NCI-H510A treated with DMSO at 0.1 percent for 48 hours (cell line): ENCODE measurements at places on chromosomes 13 and 19.
A peak's percentile ranks its signal among the peaks of the same experiment; 100 is the strongest.

DNA sequence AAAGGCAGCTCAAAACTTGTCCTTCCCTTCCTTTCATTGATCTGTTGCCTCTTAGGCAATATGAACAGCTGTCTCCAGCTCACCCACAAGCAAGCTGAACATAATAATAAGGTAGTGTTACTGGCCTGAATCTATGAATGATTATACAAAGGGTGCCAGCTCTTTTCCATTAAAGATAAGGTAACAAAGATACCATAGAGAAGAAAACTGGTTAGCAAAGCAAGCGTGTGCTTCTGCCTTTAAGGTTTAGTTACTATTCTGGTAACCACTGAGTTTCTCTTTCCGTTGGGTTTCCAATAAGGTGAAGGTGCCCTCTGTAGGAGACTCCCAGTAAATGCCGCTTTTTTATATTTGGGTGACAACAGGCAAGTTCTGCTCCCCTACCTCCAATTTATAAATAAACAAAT lies 12.1 kb upstream of the DACH1 start:
- peak; percentile 35 for DNase-seq

DNA sequence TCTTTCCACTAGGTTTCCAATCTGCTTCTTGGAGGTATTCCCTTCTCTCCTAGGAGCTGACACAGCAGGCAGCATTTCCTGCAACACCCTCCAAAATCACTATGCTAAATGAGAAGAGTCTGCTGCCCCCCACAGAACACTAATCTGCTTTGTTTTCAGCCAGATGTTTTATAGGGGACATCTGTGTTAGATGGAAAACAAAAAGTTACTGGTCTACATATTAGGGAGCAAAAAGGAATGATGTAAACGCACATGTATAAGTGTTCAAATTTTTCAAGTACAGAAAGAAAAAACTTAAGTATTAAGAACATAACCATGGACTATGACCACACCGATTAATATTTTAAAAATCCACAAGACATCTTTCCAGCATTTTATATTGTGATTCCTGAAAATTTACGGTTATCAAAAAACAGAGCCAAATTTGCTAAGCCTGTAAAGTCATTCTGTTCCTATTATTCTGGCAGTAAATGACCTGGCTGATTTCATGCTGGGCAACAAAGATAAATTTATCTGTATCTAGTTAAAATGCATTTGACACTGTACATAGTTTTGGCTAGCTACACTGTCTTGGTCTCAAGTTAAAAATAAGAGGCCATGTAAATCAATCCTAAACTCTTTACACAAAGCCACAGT lies 63.3 kb downstream of the DCLK1 start:
- no peak for DNase-seq

- DNase-seq: no peak
Measured at GRCh38 chr13:110306340-110306959, 507 bp downstream of the COL4A1 start.

- DNase-seq: no peak
Measured at GRCh38 chr19:55321466-55322137, 3.5 kb downstream of the TMEM150B start.

DNA sequence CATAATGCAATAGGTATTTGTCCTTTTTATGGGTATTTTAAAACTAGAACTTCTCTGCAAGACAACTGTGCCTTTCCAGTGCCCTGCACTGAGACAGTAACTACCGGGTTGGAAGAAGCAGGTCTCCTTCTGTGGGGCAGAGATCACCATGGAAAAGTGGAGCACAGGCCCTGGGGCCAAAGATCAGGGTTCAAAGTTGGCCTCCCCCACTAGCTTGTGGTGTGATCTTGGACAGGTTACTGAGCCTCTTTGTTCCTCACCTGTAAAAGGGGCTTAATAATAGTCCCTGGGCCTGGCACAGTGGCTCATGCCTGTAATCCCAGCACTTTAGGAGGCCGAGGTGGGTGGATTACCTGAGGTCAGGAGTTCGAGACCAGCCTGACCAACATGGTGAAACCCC lies 68.3 kb downstream of the CEBPG start:
- DNase-seq: no peak

GRCh38 chr13:100245104-100245503 lies 156.2 kb downstream of the PCCA start:
- no peak for DNase-seq

DNA sequence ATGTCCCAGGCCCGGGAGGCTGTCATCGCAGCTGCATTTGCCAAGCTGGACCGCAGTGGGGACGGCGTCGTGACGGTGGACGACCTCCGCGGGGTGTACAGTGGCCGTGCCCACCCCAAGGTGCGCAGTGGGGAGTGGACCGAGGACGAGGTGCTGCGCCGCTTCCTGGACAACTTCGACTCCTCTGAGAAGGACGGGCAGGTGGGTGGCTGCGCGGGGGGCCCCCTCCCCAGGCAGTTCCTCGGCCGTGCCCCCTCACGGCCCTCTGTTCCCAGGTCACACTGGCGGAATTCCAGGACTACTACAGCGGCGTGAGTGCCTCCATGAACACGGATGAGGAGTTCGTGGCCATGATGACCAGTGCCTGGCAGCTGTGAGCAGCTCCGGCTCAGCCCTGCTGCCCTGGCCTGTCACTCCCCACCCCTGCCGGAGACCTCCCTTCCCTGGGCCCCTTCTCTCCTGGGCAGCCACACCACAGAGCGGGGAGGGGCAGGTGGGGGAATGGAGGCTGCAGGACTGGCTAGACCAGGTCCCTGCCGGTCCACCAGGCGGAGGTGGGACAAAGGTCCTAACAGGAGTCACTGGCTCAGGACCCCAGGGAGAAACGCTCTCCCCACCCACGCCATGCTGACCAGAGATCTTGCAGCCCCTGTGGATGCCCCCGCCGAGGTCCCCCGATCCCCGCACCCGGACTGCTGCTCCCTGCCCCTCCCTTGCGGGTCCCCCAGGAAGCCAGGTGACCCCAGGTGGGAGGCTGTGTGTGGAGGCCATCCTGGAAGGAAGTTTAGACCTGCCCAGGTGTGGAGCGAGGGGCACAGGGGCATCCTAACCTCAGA lies 1.1 kb downstream of the CAPS start:
- DNase-seq: no peak

DNA sequence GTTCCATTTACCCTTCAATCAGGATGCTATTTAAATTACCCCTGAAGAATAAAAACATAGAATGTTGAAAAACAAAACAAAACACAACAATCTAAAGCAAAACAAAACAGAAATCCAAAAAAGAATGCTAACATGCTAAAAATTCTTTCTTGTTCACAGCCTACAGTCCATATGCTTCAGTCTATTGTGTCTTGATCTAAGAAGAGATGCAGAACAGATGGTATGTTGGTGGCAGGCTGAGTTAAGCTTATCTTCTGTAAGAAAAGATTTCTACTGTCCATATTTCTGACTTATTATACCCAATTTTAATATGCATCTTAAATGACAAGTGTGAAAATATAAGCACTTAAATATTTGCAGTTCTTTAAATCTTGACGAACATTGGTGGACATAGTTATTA lies 356.1 kb upstream of the SLITRK1 start:
- no peak for DNase-seq

GRCh38 chr19:45150751-45151281 lies 10.0 kb downstream of the NKPD1 start:
- no peak for DNase-seq

DNA sequence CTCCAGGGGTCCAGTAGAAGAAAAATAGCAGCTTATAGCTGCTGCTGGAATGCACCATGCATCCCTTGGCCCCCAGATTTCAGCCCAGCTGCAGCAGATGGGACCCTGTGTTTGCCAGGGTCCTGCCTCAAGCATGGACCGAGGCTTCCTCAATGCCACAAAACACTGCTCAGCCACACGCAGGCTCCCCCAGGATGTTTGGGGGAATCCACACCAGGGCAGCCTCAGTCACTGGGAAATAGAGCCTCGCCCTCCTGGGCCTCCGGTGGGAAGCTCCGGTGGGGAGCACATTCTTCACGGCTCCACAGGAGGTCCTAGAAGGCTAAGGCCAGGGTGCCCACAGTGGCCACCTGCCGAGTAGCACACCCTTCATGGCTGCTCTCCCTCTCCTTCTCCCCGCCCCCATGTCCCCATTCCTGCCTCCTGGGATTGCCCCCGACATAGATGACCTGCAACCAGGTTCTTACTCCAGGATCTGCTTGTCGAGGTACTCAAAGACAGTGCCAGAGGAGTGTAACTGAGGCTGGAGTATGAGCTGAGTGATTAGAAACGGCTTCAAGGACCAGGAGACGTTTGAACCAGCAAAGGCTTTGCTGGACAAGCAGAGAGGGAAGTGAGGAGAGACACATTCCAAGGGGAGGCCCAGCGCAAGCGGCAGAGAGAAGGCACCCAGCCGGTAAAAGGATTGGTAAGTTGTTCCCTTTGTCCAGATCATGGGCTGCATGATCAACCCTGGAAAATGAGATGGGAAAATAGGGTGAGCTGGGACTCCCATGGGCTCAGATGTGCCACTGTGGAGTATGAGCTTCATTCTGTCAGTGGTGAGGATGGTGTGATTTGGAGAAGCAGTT lies 110.7 kb upstream of the UQCRFS1 start:
- no peak for DNase-seq

GRCh38 chr13:108760541-108760940 lies 131.1 kb downstream of the MYO16 start:
- DNase-seq: no peak

DNA sequence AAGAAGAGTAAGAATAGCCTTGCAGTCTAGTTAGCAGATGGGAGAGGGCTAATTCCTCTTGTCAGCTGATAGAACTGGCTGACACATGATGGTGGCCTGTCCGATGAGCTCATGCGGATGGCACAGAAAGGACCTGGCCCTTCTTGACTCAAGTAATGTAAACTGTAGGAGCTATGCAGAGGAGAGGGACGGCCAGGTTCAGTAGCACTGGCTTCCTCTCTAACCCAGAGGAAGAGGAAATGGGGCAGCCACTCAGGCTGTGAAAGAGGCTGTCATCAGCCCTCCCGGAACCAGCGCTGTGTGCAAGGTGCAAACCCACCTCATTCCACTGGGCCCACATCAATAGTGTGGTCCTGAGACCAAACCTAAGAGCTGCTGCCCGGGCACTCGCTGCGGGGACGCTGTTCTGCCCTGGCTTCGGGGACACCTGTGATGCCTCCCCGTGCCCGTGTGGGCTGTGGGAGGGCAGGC lies 30.8 kb upstream of the USE1 start:
- DNase-seq: no peak

- DNase-seq: no peak
Measured at GRCh38 chr13:98781045-98781444, 28.6 kb upstream of the SLC15A1 start.

GRCh38 chr13:36430247-36431203 lies 1.8 kb upstream of the CCNA1 start:
- no peak for DNase-seq

GRCh38 chr13:61258185-61258584 lies 157.5 kb downstream of the PCDH20 start:
- DNase-seq: no peak

GRCh38 chr13:44734201-44734707 lies 158.1 kb upstream of the TSC22D1 start:
- no peak for DNase-seq

DNA sequence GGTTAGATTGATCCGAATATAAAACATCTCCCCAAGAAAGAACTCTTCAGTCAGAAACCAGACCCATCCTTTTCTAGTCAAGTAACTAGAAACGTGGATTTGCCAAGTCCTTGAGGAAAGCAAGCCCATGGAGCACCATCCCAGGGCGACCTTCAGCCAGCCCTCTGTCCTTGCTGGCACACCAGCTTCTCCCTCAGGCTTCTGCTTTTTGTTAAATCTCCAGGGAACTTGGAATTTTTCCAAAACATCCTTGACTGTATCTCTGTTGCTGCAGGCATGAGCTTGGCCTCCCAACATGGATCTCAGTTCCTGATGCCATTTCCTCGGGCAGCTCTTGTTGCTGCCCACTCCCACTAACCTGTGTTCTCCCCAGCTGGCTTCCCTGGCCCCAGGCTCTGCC lies 27.1 kb upstream of the C1QTNF9 start:
- no peak for DNase-seq

GRCh38 chr19:35262101-35262761 lies 6.5 kb upstream of the USF2 start:
- DNase-seq: no peak

- no peak for DNase-seq
Measured at GRCh38 chr13:49840266-49840665, 47.8 kb upstream of the KPNA3 start.

DNA sequence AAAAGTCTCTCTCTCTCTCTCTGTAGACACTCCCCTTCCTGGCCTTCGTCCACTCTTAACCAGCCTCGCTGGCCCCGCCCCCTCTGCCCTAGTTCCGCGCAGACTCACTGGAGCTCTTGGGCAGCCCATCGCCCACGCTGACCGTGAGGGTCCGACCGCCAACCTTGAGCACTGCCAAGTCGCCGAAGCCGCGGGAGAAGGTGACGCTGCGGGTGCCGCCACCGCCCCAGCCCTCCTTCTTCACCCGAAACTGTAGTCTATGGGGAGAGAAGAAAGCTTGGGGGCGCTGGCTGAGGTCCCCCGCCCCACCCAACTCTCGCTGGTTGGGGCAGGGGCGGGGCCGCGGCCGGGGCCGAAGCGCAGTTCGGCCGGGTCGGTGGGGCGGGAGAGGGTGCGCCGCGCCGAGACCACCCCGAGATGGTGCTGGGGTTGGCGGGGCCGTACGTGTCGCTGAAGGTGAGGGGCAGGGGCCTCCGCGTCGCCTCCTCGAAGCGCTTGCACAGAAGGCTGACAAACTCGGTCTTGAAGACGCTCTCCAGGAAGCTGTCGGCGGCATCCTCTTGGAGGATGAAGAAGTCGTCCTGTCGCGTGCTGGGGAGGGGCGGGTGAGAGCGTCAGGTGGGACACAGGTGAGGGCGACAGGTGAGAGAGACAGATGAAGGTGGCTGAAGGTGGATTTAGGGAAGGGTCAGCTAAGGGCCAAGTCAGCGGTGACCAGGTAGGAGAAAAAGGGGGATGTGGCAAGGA lies 12.6 kb upstream of the ZNF414 start:
- no peak for DNase-seq

- DNase-seq: no peak
Measured at GRCh38 chr19:48858984-48859710, 9.3 kb downstream of the PLEKHA4 start.

- DNase-seq: no peak
Measured at GRCh38 chr13:50732712-50733111, 110.8 kb downstream of the DLEU7 start.

- no peak for DNase-seq
Measured at GRCh38 chr19:16527334-16527935, 14.8 kb downstream of the CHERP start.

DNA sequence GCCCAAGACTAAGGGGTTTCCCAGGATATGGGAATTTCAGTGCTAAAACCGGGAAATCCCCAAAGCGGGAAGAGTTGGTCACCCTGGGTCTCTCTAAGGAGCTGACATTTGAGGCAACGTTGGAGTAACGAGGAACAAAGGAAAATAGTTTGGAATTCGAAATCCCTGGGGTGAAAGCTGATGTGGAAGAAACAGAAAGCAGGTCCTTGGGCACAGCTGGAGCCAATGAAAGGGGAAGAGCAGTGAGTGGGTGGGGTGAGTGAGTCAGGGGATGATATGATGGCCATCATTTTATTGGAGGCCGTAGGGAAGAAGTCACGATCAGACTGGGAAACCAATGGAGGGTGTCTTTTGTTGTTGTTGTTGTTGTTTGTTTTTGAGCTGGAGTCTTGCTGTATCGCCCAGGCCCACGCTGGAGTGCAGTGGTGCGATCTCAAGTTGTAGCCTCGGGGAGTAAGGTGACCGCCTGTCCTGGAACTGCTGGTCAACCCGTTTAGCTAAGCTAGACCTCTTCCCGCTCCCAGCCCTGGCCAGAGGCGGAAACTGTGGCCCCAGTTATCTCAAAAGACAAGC lies 3.4 kb upstream of the RFX2 start:
- DNase-seq: no peak
